ENCODE measurements at places on chromosomes 3 and 15.
A peak's percentile ranks its signal among the peaks of the same experiment; 100 is the strongest.

- no peak for DNase-seq
Measured at GRCh38 chr3:9770276-9770812, 597 bp upstream of the CAMK1 start.

DNA sequence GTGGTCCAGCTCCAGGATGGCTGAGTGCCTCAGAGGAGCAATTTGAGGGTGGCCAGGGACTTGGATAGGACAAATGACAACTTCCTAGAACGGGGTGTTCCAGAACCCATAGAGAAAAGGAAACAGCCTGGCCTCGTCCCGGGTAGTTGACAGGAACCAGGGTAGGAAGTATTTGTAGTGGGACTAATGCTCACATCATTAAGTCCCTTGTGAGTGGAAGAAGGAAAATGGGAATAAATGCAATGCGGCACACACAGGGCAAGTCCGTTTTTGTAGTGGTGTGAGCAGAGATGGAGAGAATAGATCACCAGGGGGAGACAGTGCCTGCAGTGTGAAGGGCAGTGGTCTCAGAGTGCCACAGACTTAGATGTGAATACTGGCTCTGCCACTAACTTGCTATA, 19.6 kb downstream of the TIMP4 start:
- peak; percentile 46 for DNase-seq

DNA sequence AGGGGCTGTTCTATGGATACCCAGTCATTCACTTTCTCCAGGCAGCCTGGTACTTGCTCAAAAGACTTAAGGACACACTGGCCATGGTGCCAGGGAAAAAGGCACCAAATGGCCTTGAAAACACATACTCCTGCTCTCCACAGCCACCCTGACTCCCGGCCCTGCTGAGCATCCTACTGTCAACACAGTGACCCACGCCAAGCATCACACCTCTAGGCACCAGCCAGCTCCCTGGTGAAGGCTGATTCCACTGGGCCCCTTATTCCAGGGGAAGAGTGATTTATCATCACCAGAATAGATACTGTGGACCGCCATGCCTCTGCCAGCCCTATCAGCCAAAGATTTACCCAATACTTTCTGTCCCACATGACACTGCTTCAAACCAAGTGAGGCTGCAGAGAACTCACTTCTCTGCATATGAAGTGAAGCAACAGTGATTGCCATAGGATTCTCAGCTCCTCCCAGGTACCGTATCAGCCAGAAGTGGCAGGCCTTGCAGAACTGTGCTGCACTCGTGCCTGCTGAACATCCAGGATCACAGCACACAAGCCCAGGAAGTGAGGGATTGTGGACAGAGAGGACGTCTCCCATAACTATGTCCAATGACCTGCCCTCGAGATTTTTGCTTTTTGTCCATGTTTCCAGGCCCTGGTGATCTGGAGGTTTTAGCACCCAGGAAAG, 63.7 kb downstream of the WHAMM start:
- DNase-seq = no peak

- DNase-seq = no peak
Measured at GRCh38 chr3:17387108-17387507, 355.3 kb downstream of the TBC1D5 start.

- no peak for DNase-seq
Measured at GRCh38 chr15:57061696-57062095, 143.3 kb downstream of the TCF12 start.

- DNase-seq = no peak
Measured at GRCh38 chr3:4719046-4719501, 225.9 kb downstream of the ITPR1 start.

DNA sequence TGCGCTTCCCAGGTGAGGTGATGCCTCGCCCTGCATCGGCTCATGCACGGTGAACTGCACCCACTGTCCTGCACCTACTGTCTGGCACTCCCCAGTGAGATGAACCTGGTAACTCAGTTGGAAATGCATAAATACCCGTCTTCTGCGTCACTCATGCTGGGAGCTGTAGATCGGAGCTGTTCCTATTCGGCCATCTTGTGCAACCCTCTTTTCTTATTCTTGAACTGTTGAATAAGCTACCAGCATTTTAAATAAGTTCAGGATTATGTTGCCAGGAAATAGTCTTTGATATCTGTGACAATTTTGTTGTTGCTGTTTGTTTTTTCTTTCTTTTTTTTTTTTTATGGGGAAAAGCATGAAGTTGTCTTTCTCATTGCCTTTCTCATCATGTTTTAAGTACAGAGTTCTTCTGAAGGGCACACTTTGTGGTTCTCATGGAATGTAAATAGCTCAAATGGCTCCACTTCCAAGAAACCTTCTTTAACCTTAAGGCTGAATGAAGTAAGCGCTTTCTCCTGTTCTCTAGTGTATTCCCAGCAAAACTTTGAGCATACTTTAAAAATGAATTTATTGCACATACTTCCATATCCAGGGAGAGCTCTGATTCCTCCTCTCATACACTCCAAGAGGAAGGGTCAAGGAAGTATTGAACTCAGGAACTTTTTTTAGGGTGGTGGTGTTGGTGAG, 468.0 kb upstream of the TBL1XR1 start:
- no peak for DNase-seq

- no peak for DNase-seq
Measured at GRCh38 chr15:31392761-31393401, 66.2 kb downstream of the KLF13 start.

GRCh38 chr3:156598413-156598812, 43.5 kb upstream of the SSR3 start:
- DNase-seq = no peak

GRCh38 chr3:12954180-12954579, 112.8 kb upstream of the RPL32 start:
- no peak for DNase-seq

- peak; percentile 56 for DNase-seq
Measured at GRCh38 chr3:29183346-29184087, 97.4 kb upstream of the RBMS3 start.

- no peak for DNase-seq
Measured at GRCh38 chr15:45242289-45242688, 9.7 kb upstream of the SLC28A2 start.

GRCh38 chr3:192611411-192611810, 115.9 kb downstream of the FGF12 start:
- no peak for DNase-seq

- DNase-seq = peak; percentile 9
Measured at GRCh38 chr3:167406876-167407492, 26.9 kb upstream of the ZBBX start.

GRCh38 chr3:100072326-100073048, 41.8 kb downstream of the FILIP1L start:
- peak; percentile 55 for DNase-seq

DNA sequence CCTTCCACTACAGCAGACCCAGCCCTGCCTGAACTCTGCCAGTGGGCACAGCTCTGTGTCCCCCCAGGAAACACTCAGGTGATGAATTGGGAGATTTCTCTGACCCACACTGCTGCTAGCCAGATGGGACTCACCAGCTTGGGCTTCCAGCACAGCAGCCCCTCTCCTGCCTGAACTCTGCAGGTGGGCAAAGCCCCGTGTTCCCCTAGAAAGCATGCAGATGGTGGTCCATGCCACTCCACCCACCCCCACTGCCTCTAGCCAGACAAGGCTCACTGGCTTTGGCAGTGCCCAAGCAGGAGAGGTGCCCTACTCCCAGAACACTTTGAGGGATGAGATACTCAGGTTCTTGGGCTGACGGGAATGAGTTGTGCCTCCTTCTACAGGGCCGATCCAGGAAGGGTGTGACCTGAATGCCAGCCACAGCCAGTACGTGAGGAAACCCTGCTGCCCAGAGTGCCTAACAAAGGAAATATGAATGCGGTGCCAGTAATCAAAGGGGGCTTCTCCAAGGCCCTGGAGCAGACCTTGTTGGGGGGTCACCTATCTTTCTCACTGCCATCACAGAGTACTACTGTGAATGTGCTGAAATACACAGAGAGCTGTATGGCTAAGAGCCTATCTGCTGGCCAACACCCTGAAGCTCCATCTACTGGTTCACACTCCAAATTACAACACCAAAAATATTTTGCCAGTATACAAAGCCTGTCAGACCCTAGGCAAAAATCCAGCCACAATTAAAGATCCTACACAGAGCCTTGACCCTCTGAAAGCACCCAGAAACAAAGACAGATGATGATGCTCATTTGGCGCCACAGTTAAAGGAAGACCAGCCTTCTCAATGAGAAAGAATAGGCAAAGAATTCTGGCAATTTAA, 61.9 kb downstream of the BTLA start:
- peak; percentile 68 for DNase-seq

DNA sequence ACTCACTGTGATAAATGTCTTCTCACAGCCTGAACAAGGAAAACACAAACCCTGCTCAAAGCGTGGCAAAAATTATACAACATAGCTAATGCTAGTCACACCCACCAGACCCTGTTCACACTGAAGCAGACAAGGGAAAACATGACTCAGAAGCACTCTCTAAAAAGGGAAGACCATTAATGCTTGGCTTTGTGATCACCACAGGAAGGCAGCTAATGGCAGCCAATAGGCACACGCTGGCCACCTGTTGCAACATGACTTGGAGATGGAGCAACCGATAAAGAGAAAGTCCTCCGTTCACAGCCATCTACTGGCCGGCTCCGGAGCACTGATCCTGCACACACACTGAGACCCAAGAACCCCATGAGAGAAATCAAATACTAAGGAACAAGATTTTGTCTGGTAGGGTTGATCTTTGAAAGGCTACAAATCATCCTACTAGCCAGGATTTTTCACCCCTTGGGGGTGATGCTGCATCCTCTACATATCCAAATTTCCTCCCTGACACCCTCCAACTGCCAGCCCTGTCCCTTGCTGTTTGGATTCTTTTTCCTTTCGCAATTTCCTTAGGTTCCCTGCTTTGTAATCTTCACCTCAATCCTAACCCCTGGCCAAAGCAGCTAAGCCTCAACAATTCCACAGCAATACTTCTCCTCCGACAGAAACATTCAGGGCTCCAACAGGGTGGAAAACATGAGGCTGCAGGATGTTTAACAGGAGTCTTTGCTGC, 3.2 kb downstream of the ZXDC start:
- DNase-seq = peak; percentile 46

- DNase-seq = no peak
Measured at GRCh38 chr3:163924600-163924999, 1153.7 kb downstream of the SI start.

DNA sequence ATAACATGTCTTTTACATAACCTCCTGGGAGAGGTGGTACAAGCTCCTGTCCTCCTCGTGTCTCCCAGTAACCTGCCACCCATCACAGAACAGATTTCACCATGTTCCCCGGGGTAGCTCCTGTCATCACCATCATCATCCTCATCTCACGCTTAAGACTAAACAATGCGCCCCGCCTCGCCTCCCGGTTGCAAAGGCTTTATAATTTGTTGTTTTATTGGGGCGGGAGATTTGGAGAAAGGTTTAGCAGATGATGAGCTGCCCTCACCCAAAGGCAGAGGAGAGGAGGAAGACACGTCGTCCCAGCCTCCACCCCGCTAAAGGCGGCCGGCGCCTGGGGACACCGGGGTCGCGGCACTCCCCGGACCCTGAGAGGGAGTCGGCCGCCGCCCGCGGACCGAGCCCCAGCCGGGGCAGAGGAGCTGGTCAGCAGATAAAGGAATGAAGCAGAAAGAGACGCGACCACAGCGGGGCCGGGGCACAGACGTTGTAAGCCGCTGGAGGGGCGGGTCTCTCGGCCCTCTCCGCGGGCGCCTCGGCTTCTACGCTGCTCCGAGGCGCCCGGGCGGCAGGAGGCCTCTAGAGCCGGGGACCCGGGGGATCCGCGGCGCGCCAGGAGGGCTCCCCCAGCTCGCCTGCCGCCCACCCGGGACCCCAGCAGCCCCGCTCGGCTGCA, 589 bp downstream of the HERC1 start:
- peak; percentile 36 for DNase-seq

GRCh38 chr3:157103860-157104259, 56.1 kb downstream of the CCNL1 start:
- no peak for DNase-seq

DNA sequence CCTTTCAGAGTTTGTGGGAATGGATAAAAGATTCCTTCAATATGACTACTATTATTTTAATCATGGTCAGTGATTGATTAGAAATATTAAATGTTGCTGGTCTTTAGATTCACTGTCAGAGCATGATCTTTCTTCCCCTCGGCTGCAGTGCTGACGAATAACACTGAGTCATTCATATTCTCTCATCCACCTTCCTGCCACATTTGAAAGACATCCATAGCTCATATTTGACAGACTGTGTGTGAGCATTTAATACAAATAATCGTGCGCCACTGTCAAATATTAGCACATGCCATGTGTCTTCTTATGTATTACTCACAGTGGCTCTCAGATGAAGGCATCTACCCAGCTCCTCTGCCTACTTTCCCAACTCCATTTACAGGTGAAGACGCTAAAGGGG, 476.5 kb upstream of the TPRG1 start:
- peak; percentile 30 for DNase-seq

DNA sequence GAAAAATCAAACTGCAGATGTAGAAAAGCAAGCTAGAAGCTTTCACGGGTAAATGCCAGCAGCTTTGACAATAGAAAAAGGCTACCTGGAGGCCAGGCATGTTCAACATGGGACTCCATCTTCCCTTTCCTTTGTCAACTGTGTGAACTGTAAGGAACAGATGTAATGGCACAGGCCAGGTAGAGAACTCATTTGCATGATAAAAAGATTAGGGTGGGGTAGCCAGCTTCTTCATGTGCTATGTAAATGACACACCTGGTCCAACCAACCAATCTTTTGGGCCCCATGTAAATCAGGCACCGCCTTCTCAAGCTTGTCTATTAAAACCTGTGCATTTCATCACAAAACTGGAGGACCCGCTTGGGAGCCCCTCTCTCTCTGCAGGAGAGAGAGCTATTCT, 686.5 kb upstream of the GOLIM4 start:
- DNase-seq = no peak

GRCh38 chr3:72161881-72162595, 377.1 kb upstream of the PROK2 start:
- no peak for DNase-seq

- no peak for DNase-seq
Measured at GRCh38 chr3:24374801-24375200, 119.8 kb downstream of the THRB start.

- DNase-seq = peak; percentile 80
Measured at GRCh38 chr3:58034738-58035523, 26.7 kb downstream of the FLNB start.

- DNase-seq = no peak
Measured at GRCh38 chr3:174408310-174408709, 450.8 kb upstream of the NAALADL2 start.

DNA sequence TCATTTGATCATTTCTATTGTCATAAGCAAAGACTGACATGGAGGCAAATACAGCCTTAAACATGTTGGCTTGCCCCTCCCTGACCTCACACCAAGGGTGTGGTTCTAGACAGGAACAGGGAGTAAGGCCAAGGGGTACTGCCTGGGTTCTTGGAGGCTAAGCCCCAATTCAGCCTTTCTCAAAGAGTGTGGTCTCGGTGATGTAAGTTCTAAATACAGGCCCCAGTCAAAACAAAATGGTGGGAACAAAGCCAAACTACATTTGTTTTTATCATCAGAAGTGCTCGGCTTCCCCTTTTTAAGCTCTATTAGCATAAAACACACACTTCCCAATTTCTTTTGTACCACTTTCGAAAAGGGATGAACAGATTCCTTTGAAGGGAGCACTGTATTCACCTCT, 129.5 kb downstream of the ATP8B4 start:
- no peak for DNase-seq

GRCh38 chr3:137205394-137206045, 247.7 kb downstream of the IL20RB start:
- no peak for DNase-seq
